ENCODE measurements at places on chromosomes 5 and 9.

- DNase-seq, result no peak
These were observed 140.6 kb upstream of the STC2 start for GRCh38 chr5:173468821-173469251.

GRCh38 chr5:127092690-127093089, 19.4 kb upstream of the C5orf63 start:
- no peak for DNase-seq

GRCh38 chr5:136076881-136077445, 48.2 kb downstream of the TGFBI start:
- no peak for DNase-seq

DNA sequence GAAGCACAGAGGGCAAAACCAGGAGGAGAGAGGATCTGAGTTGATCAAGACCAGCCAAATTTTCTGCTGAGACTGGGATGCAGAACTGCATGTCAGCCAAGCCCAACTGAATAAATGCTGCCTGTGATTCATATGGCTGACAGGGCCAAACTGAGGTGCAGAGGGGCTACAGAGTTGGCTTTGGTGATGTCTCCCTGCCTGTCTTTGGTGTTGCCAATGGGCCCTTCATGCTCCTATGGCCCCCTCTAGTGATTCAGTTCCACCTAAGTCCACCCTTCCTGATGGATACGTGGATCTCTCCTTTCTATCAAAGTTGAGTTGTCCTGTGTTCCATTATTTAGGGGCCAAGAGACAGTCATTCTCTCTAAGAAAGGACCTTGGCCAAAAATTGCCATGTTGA, 163.6 kb upstream of the TLE4 start:
- DNase-seq, result no peak

DNA sequence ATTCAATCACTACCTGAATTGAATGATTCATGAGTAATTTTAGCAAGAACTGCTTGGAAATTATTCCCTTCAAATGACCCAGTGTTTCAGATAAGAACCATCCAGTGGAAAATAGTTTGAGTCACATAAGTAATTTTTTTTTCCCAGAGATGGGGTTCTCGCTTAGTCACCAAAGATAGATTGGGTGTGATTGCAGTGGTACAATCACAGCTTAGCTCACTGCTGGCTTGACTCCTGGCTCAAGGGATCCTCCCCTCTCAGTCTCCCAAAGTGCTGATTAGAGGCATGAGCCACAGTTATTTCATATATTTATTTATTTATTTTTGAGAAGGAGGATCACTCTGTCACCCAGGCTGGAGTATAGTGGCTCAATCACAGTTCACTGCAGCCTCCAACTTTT, 574.5 kb upstream of the ARRDC3 start:
- peak; percentile 4 for DNase-seq
